ENCODE measurements at places on chromosomes 11 and 22. TPM values are rescaled to one million over a fixed set of nuclear protein-coding genes. Genes with fewer than 3 reads are reported as not detected.

The RAG1 gene
- total RNA-seq, result 0.05 TPM

The DGKZ gene
- total RNA-seq, result 38.3 TPM

The AKIP1 gene
- 28.8 TPM for total RNA-seq

The SCGB1A1 gene
- total RNA-seq, result not detected

The MS4A4E gene
- not detected for total RNA-seq

The GGTLC3 gene
- not detected for total RNA-seq

The HEPN1 gene
- total RNA-seq, result not detected

The CCDC134 gene
- 3.8 TPM for total RNA-seq

The FOXRED1 gene
- total RNA-seq, result 7.6 TPM

The KCNK4 gene
- total RNA-seq, result not detected

The TBC1D10A gene
- 16.6 TPM for total RNA-seq

The CYTH4 gene
- total RNA-seq, result not detected
